ENCODE measurements at places on chromosomes 4 and X.

DNA sequence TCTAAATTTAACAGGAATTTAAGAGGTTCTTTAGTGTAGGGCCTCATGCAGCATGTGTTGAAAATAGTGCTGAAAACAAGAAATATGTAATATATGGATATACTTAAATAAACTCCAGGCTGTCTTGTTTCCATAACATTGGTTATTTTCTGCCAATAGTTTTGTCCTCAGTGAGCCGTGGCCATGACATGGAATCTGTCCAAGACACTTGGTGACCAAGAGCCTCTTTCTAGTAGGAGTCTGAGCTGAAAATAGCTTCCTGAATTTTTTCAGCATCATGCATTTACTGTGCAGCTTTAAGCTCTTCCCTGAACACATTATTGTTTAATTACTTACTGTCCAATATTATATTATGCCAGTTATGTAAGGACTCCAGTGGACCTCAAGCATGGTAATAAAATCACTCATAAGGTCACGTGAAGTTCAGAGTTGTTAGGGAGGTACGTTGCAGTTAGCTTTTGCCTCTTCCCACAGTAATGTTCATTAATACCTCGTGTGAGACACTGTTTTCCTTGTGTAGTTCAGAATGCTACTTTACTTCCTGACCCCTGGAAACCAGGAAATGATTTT lies 488.2 kb downstream of the GRID2 start:
- DNase-seq, result no peak

GRCh38 chrX:18883234-18883960 lies 100.5 kb downstream of the PHKA2 start:
- no peak for DNase-seq

- DNase-seq, result peak; percentile 64
Observed at GRCh38 chr4:185039508-185040273, 21.4 kb downstream of the HELT start.

DNA sequence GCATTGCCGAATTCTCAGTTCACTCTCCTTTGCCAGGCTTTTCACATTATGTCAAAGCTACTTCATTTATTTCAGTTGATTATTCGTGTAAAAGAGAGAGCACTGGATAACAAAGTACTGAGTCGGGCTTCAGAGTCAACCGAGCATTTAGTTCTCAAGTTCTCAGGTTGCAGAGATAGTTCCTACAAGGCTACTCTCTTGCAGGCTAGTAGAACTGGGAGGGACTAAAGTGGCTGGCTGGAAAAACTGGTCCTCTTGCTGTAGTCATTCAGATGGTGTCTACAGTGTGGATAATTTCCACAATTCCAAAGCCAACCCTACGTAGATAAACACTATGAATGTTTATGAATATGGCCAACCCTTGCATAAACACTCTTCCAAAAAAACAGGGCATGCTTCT lies 4.6 kb upstream of the CCNG2 start:
- DNase-seq, result peak; percentile 13

GRCh38 chr4:168998596-168998995 lies 11.5 kb downstream of the CBR4 start:
- no peak for DNase-seq

DNA sequence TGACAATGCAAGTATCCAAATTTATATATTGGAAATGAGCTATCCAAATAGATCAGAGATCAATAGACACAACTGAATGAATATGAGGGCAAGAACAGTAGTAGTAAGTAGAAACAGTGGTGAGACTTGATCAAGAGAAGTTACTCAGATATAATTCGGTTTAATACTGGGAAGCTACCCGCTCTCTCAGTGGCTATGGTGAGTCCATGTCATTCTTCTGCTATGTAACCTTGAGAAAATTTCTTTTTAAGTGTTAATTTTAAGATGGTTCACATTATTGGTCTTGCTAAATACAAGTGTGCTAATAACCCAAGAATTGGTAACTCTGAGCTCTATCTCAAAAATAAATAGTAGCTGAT lies 53.6 kb downstream of the LEF1 start:
- DNase-seq, result no peak

GRCh38 chr4:74218201-74218600 lies 60.3 kb downstream of the MTHFD2L start:
- peak; percentile 19 for DNase-seq

All from fibroblast of gingiva (primary cell).